ENCODE measurements at places on chromosomes 12 and 14.

GRCh38 chr14:60242429-60242828, 6.6 kb upstream of the PPM1A start:
- DNase-seq, result no peak

GRCh38 chr12:3034067-3034750, 43.0 kb upstream of the TSPAN9 start:
- peak; percentile 58 for DNase-seq

DNA sequence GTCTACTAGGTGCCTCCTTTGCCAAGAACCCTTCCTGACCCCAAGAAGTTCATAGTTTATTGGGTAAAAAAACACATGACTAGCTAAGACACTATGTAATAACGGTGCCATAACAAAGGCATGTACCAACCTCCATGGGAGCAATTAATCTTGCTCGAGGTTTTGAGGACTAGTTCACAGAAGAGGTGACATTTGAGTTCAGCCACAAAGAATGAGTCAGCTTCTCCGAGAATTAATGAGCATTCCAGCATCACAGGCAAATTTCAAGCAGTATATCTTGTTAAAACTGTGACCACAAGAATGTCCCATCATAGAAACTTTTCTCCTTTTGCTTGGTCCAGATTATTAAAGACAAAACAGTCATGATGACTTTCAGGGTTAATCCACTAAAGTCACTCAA, 113.0 kb upstream of the RAP1B start:
- peak; percentile 17 for DNase-seq

DNA sequence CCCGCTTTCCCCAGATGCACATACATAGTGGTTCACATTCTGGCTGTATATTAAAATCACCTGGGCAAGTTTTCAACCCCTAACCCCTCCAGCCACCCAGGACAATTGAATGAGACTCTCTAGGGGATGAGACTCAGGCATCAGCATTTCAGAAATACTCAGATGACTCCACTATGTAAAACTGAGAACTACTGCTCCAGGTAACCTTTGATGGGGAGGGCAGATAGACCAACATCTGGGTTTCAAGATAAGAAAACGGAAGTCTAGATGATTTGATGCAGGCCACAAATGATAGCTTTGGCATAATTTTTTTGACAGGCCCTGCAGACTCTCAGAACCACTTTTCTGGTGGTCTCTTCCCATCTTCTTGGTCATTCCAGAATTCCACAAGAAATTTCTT, 341.1 kb downstream of the EMP1 start:
- DNase-seq, result no peak

DNA sequence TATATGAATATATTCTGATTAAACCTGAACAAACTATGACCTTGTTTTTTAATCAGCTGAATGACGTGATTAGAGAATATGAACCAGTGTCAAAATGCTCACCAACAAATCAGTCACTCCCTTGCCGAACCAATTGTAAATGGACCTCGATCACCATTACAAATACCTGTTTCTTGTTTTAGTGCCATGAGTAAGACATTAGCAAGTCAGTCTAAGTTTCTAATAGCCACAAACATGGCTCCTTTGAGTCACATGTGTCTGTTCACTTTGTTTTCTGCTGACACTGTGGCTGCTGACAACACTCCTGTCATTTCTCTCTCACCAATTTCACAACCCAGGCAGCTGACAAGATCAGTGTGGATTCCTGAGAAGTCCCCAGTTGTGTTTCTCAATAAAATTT, 286.2 kb upstream of the MDGA2 start:
- no peak for DNase-seq

- peak; percentile 60 for DNase-seq
Observed at GRCh38 chr12:132185705-132186104, 41.4 kb downstream of the NOC4L start.

- DNase-seq, result no peak
Observed at GRCh38 chr12:105428793-105429395, 98.4 kb downstream of the C12orf75 start.

DNA sequence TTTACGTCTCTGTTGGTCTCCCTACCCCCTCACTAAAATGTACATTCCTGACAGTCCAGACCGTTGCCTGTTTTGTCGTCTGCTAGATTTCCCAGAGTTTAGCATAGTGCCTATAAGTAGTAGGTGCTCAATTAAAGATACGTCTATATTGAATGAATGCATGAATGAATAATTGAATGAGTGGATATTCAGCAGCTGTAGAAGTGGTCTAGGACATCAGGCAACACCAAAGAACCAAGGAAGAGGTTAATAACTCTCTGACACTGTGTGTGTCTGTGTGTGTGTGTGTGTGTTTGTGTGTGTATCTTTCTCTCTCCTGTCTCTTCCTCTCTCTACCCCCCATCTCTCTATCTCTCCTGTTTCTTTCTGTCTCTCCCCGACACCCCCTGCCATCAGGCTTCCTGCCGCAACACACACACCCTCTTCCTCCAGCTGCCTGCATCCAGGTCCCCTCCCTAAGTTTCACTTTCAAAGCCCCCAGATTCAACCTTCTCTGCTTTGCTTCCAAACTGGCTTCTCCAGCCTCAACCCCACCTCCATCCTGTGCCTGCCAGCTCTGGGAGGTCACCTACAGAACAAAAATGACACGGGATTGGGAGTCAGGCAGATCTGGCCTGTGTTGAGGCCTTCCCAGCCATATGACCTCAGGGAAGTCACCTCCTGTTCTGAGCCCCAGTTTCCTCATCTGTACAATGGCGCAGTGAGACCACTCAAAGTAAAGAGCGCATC, 119.9 kb upstream of the NCOR2 start:
- DNase-seq, result peak; percentile 7

DNA sequence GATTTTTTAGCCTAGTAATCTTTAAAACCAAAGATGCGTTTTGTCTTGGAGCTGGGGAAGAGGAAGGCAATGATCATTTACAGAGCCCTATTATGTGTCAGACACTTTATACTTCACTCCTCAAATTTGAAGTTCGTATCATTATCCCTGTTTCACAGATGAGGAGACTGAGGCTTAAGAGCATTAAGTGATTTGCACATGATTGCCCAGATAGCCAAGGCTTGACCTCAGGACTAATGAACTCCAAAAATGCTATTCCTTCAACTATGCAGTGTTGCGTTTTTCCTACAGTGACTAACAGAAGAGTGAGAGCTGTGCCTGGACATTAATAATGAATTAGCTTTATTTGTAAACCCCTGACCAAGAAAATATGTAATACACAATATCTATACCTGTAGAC, 136.8 kb upstream of the EEA1 start:
- DNase-seq, result no peak

DNA sequence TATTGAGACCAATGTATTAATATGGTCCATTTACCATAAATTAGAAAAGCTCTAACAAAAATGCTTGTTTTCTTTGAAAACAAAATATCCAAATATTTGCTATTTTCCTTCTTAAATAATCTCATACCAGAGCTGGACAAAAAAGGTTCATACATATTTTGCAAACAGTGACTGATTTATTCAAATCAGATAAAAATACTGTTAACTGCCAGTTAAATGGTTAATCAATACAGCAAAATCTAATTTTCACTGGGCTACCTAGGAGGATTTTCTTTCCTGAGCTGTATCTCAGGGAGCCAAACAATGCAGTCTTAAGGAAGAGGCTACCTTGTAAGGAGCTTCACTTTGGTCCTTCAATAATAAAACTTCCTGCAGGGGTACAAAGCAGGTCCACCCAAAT, 2.0 kb downstream of the FERMT2 start:
- no peak for DNase-seq

DNA sequence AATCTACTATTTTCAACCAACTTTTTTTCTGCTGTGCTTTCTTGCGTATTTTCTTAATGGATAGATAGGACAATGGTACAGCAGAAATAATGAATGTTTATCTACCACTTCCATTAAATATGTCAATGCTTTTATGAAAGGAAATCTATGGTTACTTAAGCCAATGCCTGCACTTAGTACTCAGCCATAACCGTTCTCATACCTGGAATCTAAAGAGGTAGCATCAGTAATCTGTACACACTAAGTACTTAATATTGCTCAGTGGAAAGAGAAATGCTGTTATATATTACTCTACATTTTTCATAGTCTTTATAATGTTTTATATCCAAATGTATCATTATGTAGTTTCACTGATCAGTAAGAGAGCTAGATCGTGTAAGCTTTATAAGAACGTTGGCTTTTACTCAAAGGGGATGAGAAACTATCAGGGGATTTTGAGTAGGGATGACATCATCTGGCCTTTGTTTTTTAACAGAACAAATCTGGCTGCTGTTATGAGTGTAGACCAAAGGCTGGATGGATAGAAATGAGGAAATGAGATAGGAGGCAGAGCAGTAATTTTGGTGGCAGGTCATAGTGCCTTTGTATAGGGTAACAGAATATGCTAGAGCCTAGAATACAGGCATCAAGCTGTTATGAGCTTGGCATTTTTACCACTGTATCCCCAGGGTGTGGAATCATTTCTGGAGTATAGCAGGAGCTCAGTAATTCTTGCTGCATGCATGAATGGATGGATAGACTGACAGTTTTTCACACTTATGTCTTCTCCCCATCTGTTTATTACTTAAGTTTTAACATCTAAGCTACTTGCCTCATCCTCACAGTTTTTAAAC, 34.0 kb downstream of the ALG10B start:
- DNase-seq, result no peak

Measured in activated naive CD4-positive, alpha-beta T cell treated with anti-CD3 and anti-CD28 coated beads for 36 hours (primary cell).